ENCODE measurements at places on chromosomes 7 and 10. TPM values are rescaled to one million over a fixed set of nuclear protein-coding genes. Genes with fewer than 3 reads are reported as not detected.

GRCh38 chr10:49166484-49167400 is 21.4 kb downstream of the TMEM273 start:
- DNase-seq: no peak

DNA sequence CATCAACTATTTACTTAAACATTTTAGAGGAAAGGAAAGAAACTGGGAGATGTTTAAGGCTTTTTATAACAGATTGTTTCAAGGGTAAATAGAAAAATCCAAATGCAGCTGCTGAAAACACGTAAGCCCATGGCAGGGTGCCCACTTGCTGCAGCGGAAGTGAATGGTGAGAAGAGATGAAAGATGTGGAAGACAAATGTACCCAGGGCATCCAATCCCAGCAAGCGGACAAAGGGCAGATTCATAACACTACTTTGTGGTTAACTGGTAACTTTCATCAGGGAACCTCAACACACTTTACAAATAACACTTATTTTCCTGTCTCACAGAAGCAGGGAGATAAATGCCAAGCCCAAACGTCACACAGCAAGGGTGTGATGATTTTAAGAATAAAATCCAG is 358.4 kb downstream of the KCNMA1 start:
- no peak for DNase-seq

DNA sequence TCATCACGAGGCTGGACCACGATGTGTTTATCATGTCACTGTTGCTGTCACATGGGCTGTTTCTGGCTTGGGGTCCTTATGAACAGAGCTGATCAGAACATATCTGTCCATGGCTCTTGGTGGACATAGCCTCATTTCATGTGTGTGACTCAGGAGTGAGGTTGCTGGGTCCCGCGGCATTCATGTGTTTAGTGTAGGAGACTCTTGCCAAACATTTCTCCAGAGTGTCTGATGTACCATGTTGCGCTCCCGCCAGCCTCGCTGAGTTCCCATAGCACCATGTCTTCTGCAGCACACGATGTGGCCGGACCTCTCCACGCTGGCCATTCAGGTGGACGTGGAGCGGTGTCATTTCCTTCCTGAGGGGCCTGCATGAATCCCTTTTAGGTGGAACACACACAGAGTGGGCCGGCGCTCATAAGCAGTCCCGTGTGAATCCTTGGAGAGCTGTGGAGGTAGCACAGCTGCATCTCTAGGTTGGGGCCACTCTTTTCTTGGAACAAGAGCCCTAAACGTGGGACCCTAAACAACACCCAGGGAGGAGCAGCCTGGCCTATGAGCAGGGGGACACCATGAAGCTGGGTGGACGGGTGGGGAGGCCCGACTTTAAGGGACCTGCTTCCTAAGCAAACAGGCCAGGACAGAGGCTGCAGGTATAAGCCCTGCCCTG is 134.6 kb downstream of the LHPP start:
- DNase-seq: no peak

DNA sequence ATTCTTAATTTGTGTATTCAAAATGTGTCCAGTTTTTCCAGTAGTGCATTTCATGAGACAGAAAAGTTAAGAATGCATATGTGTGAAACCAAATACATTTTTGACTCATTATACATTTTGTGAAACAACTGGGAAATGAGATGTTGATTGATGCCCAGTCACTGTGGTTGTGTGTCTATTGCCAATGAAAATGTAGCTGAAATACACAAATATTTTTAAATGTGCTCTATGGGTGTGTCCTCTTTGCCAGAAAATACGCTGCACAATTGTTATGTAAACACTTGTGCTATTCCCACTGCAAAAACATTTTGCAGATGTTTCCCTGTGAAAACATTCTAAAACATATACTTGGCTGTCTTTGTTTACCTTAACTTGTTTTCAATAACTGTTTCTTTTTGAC is 395.2 kb downstream of the TFEC start:
- no peak for DNase-seq

PTPRE gene
- total RNA-seq: not detected

GRCh38 chr7:87036985-87037384 is 22.5 kb downstream of the ELAPOR2 start:
- no peak for DNase-seq

DNA sequence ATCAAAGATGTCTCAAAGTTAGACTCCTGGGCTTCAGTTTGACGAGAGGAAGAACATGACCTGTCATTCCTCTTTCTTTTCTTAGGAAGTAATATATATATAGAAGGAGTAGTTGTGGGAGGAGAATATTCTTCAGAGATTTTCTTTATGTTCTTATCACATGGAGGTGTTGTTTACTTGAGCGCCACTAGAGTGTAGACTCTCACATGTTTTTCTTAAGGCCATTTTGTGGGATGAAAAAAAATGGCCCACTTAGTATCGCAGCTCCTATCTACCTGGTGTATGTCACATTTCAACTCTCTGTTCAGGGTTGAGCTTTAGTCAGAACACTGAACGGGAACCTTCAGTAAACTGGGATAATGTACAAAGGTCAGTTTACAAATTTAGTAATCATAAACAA is 645.2 kb downstream of the PHTF2 start:
- DNase-seq: peak; percentile 50

DNA sequence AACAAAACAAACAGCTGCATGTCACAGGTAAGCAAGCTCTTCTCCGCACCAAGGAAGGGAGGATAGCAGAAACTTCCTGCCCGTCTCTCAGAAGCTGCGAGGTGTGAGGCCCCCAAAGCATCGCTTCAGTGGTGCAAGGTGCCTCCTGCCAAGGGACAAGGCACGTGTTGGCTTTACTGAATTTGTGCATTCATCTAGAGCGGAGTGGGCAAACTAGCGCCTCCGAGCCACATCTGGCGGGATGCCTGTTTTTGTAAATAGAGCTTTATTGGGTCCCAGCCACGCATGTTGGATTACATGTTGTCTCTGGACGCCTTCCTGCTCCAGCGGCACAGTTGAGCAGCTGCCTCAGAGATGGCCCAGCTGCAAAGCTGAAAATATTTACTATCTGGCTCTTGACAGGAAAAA is 27.7 kb downstream of the PHYH start:
- DNase-seq: peak; percentile 7

DNA sequence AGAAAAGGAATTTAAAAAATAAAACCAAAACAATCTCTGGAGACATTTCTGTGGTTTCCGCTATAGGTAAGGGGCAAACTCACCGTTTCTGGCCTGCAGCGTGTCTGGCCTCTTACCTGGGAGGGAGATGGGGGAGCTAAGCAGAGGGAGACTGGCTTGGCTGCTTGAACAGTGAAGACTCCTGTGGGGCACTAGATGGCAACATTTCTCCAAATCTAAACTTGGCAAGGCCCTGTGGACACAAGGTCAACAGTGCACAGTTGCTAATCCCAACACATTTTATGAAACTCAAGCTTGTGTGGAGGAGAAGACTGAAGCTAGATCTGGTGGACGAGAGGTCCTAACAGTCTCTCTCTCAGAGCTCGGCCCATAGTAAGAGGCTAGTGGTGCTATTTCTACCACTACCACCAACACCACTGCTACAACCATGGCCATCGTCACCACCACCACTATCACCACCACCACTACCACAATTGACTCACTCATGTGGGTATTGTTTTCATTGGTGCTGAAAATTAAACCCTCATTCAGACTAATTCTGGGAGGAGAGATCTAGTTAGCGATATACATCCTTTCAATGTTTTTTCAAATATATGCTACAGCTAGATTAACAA is 28.4 kb upstream of the CDHR3 start:
- DNase-seq: peak; percentile 81

DNA sequence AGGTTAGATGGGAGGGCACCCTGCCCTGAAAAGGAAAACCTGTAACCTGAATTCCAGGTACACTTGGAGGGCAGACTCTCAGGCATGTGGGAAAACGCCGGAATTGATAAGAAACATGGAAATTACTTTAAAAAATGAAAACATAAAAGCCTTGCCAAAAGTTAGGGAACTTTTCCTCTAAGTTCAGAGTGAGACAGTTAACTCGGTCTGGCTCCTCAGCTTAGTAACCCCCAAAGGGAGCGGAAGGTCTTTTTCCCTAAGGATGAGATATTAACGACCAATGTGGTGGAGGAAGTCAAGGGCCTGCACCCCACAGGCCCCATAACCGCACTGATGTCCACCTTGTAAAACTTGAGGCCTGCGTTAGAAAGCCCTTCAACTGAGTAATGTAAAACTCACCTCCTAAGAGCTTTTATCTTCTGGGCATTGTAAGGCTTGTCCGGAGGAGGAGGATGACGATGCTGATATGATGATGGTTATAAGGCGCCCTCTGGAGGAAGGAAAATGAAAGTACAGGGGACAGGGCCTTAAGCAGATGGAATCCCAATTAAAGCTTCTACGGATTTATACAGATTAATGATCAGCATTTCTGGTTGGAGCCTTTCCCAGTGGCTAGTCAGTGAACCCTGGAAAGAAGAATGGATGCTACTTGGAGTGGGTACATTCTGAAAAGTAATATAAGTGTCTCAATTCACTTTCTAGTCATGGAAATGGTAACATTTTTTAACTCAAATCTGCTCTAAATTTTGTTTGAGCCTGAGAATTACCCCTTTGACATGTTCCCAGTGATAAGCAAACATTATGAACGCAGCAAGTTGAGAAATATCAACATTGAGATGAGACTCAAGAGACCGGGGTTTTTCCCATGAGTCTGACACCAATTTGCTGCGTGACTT is 694 bp downstream of the COL1A2 start:
- DNase-seq: peak; percentile 84

PITRM1 gene
- total RNA-seq: 36.5 TPM
